ENCODE measurements at places on chromosomes 6 and 20. TPM values are rescaled to one million over a fixed set of nuclear protein-coding genes. Genes with fewer than 3 reads are reported as not detected.

Gene CRISP2
- not detected for total RNA-seq

Gene SPO11
- not detected for total RNA-seq

Gene GPX5
- not detected for total RNA-seq

Gene ZGPAT
- total RNA-seq: 29.7 TPM

Gene TNXB
- total RNA-seq: 2.5 TPM

Gene EPPIN
- not detected for total RNA-seq

Gene PHF1
- total RNA-seq: 43.3 TPM

Gene ANGPT4
- not detected for total RNA-seq

Gene RAMACL
- total RNA-seq: 0.13 TPM

Gene MACROD2
- total RNA-seq: not detected

Data from CD8-positive, alpha-beta memory T cell (primary cell).